ENCODE measurements at places on chromosomes 7 and 10. TPM values are rescaled to one million over a fixed set of nuclear protein-coding genes. Genes with fewer than 3 reads are reported as not detected.

GRCh38 chr10:13740461-13740860 lies 153.7 kb downstream of the PRPF18 start:
- H3K4me1 ChIP-seq: peaks cover 4% of the 10 kb centered on the region
- H3K27ac ChIP-seq: no peak overlapping the region
- H3K27me3 ChIP-seq: peaks cover 8% of the 10 kb centered on the region
- H3K4me3 ChIP-seq: no peak overlapping the region

DNA sequence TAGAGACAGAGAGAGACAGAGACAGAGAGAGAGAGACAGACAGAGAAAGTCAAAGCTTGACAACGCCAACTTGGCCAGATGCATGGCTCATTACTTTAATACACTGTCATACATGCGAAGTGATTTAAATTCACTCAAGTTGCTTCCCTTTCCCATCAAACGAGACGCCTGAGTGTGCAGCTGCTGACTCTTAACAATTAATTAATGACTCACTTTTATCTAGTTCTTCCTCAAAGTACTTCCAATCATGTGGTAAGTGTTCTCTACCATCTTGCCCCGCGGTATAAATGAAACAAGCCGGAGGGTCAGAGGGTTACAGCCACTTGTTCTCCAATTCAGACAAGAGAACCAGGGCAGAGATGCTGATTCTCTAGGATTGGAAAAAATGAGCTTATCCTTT lies 90.8 kb downstream of the SFMBT2 start:
- H3K27ac ChIP-seq: peak overlapping the region; percentile 27
- H3K4me1 ChIP-seq: peaks cover 40% of the 10 kb centered on the region
- H3K27me3 ChIP-seq: no peaks in the 10 kb centered on the region

DNA sequence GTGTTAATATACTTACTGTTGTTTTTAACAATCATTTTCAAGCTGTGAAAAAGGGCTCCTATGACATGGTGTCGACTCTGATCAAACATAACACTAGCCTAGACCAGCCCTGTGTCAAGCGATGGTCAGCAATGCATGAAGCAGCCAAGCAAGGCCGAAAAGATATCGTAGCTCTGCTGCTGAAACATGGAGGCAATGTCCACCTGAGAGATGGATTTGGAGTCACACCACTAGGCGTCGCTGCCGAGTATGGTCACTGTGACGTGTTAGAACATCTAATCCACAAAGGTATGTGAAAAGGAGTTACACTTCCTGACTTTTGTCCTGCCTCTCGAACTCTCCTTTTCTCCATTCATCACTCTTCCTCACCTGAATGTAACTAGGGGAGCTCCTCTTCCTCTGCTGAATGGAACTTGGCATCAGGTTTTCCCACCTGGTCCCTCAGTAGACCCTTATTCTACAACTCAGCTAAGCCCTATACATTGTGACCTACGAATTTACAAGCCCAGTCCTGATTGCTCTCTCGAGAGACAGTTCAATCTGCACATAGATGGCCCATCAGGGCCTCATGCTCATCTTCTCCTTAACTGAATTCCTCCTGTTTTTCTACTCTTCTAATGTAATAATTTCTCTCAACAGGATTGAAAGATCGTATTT lies 23.0 kb downstream of the ASB15 start:
- H3K27me3 ChIP-seq: peaks cover 5% of the 10 kb centered on the region
- no peak overlapping the region for H3K27ac ChIP-seq
- H3K36me3 ChIP-seq: no peaks in the 10 kb centered on the region
- DNase-seq: peak; percentile 85
- no peak overlapping the region for H3K4me3 ChIP-seq
- no peaks in the 10 kb centered on the region for H3K4me1 ChIP-seq

GIMAP7 gene
- 36.9 TPM for total RNA-seq

GRCh38 chr7:85004402-85004801 lies 182.5 kb downstream of the SEMA3D start:
- H3K4me1 ChIP-seq: no peaks in the 10 kb centered on the region
- no peak overlapping the region for H3K4me3 ChIP-seq
- DNase-seq: no peak
- no peaks in the 10 kb centered on the region for H3K36me3 ChIP-seq

- H3K4me1 ChIP-seq: no peaks in the 10 kb centered on the region
- no peak overlapping the region for H3K4me3 ChIP-seq
- H3K36me3 ChIP-seq: no peaks in the 10 kb centered on the region
- no peak overlapping the region for H3K27ac ChIP-seq
- no peak for DNase-seq
- peaks cover 3% of the 10 kb centered on the region for H3K27me3 ChIP-seq
Observed at GRCh38 chr10:28794986-28795385, 117.7 kb downstream of the BAMBI start.

GRCh38 chr10:6781133-6781770 lies 201.2 kb upstream of the PRKCQ start:
- H3K27me3 ChIP-seq: peaks cover 27% of the 10 kb centered on the region
- no peak overlapping the region for H3K4me3 ChIP-seq
- no peaks in the 10 kb centered on the region for H3K36me3 ChIP-seq
- no peaks in the 10 kb centered on the region for H3K4me1 ChIP-seq

GIMAP5 gene
- 53.3 TPM for total RNA-seq

DNA sequence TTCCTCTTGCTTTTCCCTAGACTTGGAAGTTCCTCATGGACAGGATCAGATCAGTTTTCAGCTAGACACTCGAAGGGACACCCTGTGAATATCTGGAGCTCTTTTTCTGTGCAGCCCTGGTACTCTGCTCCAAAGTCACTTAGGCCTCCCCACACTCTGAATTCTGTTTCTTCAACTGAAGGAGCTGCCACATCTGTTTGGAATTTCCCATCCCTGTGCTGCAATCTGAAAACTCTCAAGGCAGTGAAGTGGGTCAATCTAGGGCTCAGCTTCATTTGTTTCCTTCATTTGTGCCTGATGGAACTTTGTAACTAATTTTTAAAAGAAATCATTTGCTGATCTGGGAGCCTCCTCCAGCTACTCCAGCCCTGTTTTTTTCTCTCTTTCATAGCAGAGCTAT lies 9.6 kb downstream of the EPC1 start:
- no peak for DNase-seq
- H3K4me1 ChIP-seq: peaks cover 97% of the 10 kb centered on the region
- no peak overlapping the region for H3K4me3 ChIP-seq

DDX56 gene
- total RNA-seq: 104 TPM

GARIN1A gene
- 0.07 TPM for total RNA-seq

DNA sequence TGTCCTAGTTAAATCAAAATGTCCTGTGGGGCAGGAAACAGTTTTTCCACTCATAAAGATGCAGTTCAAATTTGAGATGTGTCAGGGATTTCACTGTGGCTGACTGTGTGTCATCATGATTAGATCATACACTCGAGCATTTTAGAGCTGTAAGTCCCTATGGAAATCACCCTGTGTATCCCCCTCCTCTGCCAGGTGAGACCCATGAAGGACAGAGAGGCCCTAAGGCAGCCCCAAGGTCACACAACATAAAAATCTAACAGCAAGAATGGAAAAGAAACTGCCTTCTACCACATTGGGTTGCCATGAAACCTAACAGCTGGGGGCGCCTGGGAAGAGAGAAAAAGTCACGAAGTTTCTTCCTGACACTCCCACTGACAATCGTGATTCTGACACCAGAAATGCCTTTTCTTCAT lies 135.8 kb downstream of the KCNMA1 start:
- H3K27me3 ChIP-seq: peaks cover 3% of the 10 kb centered on the region
- H3K27ac ChIP-seq: no peak overlapping the region
- peaks cover 7% of the 10 kb centered on the region for H3K4me1 ChIP-seq
- no peak overlapping the region for H3K4me3 ChIP-seq
- no peaks in the 10 kb centered on the region for H3K36me3 ChIP-seq

- peak overlapping the region; percentile 6 for H3K27ac ChIP-seq
- peaks cover 13% of the 10 kb centered on the region for H3K27me3 ChIP-seq
- peak; percentile 6 for DNase-seq
- H3K4me3 ChIP-seq: no peak overlapping the region
- H3K36me3 ChIP-seq: peaks cover 2% of the 10 kb centered on the region
- peaks cover 15% of the 10 kb centered on the region for H3K4me1 ChIP-seq
Observed at GRCh38 chr10:114024876-114025610, 18.6 kb upstream of the ADRB1 start.

DNA sequence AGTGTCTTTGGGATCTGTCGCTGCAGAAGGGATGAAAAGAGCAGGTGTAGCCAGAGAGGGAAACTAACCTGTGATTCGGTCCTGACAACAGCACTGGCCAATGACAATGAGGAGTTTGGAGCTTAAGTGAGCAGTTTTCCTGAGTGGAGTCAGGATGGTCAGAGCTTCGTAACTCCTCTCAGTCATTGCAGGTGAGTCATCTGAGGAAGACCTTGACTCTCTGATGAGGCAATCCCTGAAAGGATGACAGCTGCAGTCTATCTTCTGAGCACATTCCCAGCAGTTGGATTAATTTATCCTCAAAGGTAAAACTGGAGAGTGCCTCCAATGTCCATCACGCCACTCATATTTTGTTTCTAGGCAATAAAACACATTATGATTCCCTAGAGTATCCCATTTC lies 401.9 kb downstream of the POM121L12 start:
- DNase-seq: no peak
- no peak overlapping the region for H3K4me3 ChIP-seq
- H3K27ac ChIP-seq: no peak overlapping the region
- no peaks in the 10 kb centered on the region for H3K4me1 ChIP-seq
- H3K36me3 ChIP-seq: no peaks in the 10 kb centered on the region

- no peaks in the 10 kb centered on the region for H3K36me3 ChIP-seq
- H3K27ac ChIP-seq: no peak overlapping the region
- no peak overlapping the region for H3K4me3 ChIP-seq
Observed at GRCh38 chr7:2515424-2516193, 4.0 kb upstream of the LFNG start.

MRLN gene
- total RNA-seq: not detected

DNA sequence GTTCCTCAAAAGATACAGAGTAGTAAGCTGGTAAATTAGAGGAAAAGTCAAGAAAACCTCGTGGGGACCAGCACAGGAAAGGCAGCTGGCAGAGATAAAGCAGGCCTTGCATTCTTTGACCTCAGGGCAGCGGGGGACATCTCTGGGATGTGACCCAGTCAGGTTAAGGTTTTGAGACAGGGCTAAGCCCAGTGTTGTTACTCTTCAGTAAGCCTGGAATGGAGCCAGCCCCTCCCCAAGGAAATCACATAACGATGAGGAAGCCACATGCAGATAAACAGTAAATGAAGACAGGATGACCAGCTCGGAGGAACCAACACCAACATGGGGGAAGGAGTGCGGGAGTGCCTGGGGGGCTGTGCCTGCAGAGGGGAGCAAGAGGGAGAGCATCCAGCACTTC lies 99.6 kb downstream of the JAZF1 start:
- peaks cover 5% of the 10 kb centered on the region for H3K4me1 ChIP-seq
- no peaks in the 10 kb centered on the region for H3K36me3 ChIP-seq
- DNase-seq: no peak
- no peak overlapping the region for H3K4me3 ChIP-seq
- H3K27ac ChIP-seq: no peak overlapping the region

DNA sequence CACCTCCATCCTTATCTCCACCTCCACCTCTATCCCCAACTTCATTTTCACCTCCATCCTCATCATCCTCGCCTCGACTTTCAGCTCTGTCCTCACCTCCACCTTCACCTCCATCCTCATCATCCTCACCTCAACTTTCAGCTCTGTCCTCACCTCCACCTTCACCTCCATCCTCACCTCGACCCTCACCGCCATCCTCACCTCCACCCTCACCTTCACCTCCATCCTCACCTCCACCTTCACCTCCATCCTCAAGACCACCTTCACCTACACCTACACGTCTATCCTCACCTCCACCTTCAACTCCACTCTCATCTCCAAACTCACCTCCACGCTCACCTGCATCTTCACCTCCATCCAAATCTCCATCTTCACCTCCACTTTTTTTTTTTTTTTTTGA lies 12.0 kb upstream of the RABGEF1 start:
- H3K4me1 ChIP-seq: no peaks in the 10 kb centered on the region
- no peak overlapping the region for H3K4me3 ChIP-seq
- H3K27me3 ChIP-seq: no peaks in the 10 kb centered on the region
- DNase-seq: no peak

DNA sequence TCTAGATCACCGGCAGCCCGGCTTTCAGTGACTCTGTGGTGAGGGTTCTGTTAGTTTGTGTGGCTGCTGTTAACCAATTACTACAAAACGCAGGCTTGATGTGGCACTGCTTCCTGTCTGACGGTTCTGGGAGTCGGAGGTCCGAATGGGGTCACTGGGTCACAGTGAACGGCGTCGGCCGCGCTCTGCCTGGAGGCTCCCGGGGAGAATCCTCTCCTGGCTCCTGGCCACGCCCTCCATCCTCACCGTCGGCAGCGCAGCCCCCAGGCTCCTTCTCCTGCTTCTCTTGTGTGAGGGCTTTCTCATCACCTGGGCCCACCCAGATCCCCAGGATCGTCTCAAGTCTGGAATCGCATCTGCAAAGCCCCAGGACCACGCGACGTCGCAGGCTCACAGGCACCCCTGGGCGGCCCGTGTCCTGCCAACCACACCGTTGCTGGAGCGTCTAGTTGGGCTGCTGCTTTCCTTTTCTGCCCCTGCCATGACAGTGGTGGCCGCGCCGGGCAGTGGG lies 31.8 kb upstream of the NKX6-2 start:
- no peak overlapping the region for H3K4me3 ChIP-seq
- peaks cover 20% of the 10 kb centered on the region for H3K27me3 ChIP-seq
- no peak for DNase-seq
- H3K36me3 ChIP-seq: no peaks in the 10 kb centered on the region
- H3K4me1 ChIP-seq: no peaks in the 10 kb centered on the region

DNA sequence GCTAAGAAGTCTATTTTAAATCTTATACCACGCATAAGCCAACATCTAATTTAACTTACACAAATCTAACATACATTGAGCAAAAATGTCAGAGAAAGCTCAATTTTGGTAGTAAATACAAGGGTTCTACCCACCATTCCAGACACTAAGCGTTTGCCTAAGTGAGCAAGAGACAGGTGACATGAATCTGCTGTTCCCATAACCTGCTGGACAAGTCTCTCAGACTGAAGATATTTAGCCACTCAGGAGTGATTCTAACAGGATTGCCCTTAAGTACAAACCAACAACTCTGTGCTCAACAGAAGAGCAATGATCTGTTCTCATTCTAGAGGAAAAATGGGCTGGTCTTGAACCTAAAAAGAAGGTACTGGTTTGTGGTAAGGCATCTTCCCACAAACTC lies 18.8 kb downstream of the EZH2 start:
- H3K36me3 ChIP-seq: peaks cover 39% of the 10 kb centered on the region
- H3K27ac ChIP-seq: no peak overlapping the region
- peaks cover 57% of the 10 kb centered on the region for H3K4me1 ChIP-seq
- DNase-seq: no peak

DNA sequence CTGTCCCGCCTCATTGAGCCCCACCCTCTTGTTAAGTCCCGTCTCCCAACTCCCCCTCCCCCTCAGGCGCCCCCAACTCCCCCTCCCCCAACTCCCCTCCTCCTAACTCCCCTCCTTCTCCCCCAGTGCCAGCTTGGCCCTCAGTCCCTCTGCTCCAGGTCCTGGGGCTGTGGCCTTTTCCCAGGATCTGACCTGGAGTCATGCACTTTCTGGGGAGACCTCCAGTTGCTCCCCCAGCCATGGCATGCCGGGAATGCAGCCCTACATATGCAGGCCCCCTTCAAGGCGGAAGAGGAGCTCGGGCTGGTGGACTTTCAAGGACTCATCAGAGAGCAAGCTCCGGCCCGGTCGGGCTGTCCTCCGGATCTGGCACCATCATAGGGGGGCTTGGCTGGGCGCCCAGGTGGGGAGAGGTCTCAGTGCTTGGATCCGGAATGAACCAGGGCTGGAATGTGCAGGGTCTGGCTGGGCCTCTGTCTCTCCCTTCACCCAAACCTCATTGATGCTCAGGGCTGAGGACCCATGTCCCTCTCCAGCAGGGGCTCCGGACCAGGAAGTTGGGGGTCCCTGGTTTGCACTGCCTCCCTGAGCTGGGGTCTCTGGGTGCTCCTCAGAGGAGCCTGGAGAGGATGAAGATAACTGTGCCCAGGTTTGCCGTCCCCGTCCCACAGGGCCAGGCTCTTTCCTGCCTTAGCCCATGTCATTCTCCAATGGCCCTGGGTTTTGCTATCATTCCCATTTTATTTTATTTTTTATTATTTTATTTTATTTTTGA lies 41.1 kb downstream of the TMEM270 start:
- no peaks in the 10 kb centered on the region for H3K4me1 ChIP-seq
- no peaks in the 10 kb centered on the region for H3K36me3 ChIP-seq
- no peak for DNase-seq
- no peaks in the 10 kb centered on the region for H3K27me3 ChIP-seq

All from activated CD4-positive, alpha-beta T cell treated with anti-CD3 and anti-CD28 coated beads for 36 hours (primary cell).